ENCODE measurements at places on chromosomes 5 and 9.
A peak's percentile ranks its signal among the peaks of the same experiment; 100 is the strongest.

DNA sequence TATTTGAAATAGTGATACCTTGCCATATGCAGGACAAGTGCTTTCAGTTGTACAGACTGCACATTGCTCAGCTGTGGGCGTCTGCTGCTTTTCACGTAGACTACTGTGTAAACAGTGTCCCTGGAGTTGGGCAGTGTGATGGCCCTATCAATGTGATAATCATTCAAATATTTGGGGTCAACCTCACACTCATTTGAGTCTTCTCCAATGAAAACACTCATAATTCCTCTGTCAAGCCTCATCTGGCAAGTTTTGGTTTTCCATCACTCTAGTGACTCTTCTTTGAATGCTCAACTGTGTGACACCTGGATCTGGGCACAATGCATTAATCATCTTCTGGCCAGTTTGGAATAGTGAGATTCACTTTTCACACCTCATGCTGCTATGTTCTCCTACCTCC, 64.4 kb downstream of the UGCG start:
- DNase-seq, result no peak

- DNase-seq, result peak; percentile 27
Observed at GRCh38 chr9:34589636-34590380, at the start of gene CNTFR. Gene CNTFR, minus strand, starts transcription at chr9:34589724. Its CDS starts 20,743 bp downstream, at chr9:34568981.

GRCh38 chr5:73325546-73325945, 123.0 kb downstream of the FOXD1 start:
- DNase-seq, result no peak

- no peak for DNase-seq
Observed at GRCh38 chr5:66232275-66232674, 88.2 kb downstream of the SREK1 start.

- no peak for DNase-seq
Observed at GRCh38 chr5:111345731-111346130, 121.5 kb downstream of the CAMK4 start.

DNA sequence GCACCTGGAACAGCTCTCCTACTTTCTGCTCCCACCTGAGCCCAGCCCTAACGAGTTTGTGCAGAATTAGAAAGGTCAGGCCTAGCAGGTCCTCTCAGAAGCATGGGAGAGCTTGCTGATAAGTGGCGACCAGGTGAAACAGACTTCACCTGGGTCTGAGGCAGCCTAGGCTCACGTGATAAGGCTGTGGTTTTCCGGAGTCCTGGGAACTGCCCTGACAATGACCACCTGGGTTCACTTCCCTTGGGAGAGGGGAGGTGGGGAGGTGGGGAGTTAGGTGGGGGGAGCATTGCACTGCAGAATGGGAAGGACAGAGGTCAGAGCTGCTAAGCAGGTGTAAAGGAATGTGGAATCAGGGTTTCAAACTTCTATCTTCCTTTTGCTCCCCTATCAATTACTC, 152.9 kb upstream of the MAP1B start:
- DNase-seq, result no peak

DNA sequence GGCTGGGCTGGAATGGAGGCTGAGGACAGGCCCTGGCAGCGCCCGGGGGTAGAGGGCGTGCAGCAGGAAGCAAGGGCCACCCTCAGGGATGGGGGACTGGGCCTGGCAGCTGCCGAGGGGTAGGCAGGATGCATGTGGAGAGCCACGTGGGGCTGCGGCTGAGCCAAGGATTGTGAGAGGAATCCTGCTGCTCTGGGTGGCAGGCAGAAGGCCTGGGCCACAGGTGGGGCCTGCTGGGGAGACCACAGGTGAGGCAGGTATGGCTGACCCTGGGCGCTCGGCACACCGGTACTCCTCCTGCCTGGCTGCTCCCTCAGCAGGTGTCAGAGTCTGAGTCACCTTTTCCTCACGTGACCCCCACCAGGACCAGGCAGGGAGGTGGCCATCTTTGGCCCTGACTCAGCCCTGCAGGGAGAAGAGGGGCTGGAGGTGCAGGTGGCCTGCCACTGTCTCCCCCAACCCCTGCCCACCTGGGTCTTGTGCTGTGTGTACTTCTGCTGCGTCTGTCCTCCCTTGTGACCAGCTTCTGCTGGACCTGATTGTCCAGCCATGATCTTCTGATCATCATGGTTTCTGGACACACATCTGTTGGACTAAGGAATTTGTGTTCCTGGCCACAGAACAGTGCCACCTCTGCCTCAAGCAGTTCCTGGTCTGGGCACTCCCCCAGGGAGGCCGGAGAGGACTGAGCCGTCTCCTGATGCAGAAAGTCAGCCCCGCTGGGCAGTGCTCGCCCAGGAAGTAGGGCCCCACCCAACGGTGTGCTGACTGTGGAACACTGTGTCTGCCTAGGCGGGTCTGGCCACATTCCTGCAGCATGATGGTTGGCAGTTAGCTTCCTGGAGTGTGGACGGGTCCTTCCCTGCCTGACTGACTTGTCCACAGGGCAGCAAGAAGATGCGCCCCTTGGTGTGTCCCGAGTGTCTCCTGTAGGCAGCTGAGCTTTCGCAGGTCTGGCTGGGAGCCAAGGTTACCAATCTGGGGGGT, 6.4 kb downstream of the ARRDC1 start:
- no peak for DNase-seq

GRCh38 chr9:135516132-135516860, 4.9 kb upstream of the LCN1 start:
- no peak for DNase-seq

- DNase-seq, result no peak
Observed at GRCh38 chr5:35365758-35366157, 135.5 kb upstream of the PRLR start.
